ENCODE measurements at places on chromosomes 2 and 18.
A peak's percentile ranks its signal among the peaks of the same experiment; 100 is the strongest.

- peak; percentile 94 for DNase-seq
Observed at GRCh38 chr18:60053747-60054304, 154.0 kb downstream of the PMAIP1 start.

- DNase-seq = no peak
Observed at GRCh38 chr2:65789923-65790675, 357.7 kb upstream of the SPRED2 start.

GRCh38 chr18:34866739-34867138, 156.6 kb downstream of the DTNA start:
- peak; percentile 33 for DNase-seq

- no peak for DNase-seq
Observed at GRCh38 chr2:218296847-218297246, 4.5 kb upstream of the TMBIM1 start.

DNA sequence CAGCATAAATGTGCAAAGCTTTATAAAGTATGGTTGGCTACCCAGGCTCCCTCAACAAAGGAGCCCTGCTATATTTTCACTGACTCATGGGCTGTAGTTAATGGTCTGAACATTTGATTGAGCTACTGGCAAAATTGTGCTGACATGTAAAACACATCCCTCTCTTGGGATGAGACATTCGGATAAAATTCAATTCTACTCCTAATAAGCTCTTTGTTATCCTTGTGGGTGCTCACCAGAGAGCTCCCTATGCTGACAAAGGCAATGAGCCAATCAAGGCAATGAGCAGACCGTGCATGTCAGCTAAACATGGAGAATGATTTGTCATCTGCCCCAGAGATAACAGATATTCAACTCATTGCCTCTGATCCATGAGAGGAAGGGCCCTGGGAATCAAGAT, 27.7 kb downstream of the SERPINB8 start:
- DNase-seq = no peak

DNA sequence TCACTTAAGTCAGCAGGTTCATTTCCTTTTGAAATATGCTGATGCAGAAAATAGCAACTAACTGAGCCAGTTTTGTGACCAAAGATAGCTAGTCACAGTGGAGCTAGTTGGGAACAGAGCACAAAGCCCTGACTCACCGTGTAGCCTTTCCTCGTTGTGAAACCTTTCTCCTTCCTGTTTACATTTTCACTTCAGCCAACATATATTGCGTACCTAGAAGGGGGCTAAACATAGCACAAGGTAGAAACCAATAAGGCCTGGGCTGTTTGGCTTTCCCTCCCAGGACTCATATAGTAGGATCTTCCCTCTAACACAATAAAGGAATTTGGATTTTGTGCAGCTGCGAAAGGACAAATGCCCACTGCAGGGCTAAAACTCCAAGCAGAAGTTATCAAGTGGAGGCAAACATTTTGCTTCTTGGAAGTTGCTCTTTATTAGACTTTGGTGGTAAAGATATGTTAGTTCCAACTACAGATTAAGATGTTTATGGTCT, 24.5 kb upstream of the LPIN2 start:
- peak; percentile 47 for DNase-seq

GRCh38 chr2:147469471-147469870, 375.4 kb upstream of the ACVR2A start:
- no peak for DNase-seq

- DNase-seq = no peak
Observed at GRCh38 chr18:48161911-48162698, 231.6 kb upstream of the SMAD2 start.

- peak; percentile 88 for DNase-seq
Observed at GRCh38 chr2:19796035-19796695, 105.6 kb downstream of the TTC32 start.

DNA sequence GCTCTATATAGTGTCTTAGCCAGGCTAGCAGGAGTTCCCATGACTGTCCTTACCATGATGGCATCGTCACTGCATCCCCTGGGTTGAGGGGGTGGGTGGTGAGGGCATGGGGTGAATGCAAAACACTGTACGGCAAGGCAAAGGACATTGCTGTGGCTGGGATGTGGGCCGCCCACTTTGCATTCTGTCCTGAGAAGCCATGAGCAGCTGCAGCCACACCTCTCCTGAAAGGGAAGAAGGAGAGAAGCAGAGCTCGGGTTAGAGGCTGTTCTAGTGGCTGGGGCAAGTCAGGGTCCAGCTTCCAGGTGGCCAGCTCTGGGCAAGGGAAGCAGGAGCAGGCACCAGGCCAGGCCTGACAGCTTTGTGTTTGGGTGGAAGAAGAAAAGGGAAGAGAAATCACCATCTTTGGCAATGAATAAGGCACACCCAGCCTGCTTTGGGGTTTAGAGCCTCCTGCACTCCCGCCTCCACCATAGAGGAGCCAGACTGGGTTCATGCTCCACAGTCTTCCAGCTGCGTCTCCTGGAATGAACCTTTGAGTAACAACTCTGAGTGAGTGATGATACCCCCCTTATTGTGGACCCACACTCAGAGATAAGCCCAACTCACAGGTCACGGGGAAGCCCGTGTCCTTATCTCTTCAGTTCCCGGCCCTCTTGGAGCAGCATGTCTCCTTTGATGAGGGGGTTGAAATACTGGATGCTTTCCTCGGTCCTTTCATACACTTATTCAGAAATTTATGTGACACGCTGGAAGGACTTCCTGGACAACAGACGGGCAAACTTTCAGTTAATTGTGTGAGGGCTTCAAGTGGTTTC, 63.4 kb downstream of the INPP4A start:
- no peak for DNase-seq

DNA sequence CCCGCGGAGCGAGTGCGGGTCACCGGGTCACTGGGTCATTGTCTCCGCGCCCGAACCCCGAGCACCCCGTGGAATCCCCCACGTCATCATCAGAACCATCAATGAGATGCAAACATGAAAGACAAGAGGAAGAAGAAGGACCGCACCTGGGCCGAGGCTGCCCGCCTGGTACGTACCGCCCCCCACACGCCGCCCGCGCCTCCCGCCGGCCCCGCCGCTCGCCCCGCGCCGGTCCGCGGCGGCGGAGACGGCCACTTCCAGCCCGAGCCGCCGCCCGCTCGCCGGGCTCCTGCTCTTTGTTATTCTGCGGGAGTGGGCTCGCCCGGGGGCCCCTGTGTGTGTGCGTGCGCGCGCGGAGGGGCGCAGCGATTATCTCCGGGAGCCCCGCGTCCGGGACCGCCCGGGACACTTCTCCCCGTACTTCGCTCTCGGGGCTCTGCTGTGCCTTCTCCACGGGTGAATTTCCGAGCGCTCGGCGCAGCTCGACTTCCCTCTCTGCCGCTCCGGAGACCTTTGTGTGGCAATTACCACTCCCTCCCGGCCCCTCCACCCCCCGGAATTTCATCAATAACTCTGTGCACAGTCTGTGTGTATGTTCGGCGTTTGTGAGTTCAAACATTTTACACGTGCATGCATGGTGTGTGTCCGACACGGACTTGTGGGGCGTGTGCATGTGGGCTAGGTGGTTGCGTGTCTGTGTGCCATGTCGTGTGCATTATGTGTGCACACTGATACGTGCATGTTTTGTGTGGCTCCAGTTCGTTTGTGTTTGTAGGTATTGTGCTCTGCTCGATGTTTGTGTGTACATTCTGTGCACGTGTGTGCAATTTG, 714 bp downstream of the ASXL3 start:
- DNase-seq = no peak

- peak; percentile 98 for DNase-seq
Observed at GRCh38 chr2:100013892-100014677, 128.3 kb downstream of the AFF3 start.

- no peak for DNase-seq
Observed at GRCh38 chr2:132383956-132384355, 32.6 kb upstream of the GPR39 start.

DNA sequence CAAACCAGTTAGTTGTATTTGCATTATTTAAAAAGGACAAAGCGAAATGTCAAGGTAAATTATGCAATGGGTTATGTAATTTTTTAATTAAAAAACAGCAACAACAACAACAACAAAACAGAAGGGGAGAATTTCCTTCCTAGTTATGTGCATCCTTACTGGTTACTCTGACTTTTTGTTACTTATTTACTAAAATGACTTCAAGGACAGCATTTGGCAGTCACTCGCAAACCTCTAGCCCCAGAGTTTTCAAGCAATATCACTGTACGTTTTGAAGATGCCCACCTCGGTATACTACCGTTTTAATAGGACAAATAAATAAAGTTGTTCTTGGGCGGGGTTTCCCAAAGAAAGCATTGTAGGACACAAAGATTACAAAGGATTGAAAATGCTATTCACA, 24.7 kb upstream of the MRO start:
- no peak for DNase-seq

- DNase-seq = no peak
Observed at GRCh38 chr2:12597610-12598009, 119.1 kb upstream of the TRIB2 start.

- DNase-seq = peak; percentile 97
Observed at GRCh38 chr2:191304939-191305875, 60.0 kb downstream of the MYO1B start.

DNA sequence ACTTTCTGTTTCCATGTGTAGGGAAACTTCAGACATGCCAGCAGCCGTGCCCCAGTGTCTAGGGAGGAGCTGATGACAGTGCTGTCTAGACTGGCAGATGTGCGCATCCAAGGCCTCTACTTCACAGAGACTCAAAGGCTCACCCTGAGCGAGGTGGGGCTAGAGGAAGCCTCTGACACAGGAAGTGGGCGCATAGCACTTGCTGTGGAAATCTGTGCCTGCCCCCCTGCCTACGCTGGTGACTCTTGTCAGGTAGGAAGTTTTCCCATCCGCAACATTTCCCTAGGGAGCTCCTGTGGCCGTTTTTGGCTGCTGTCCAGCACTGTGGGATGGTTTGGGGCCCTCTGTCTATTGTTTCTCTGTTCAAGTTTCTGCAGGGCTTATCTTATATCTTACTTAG, 143.1 kb upstream of the TTC39C start:
- no peak for DNase-seq

GRCh38 chr2:203688798-203689197, 17.6 kb upstream of the CD28 start:
- DNase-seq = peak; percentile 80

- no peak for DNase-seq
Observed at GRCh38 chr2:236986524-236987330, 99.0 kb upstream of the COPS8 start.

GRCh38 chr2:128809259-128809636, 490.6 kb upstream of the HS6ST1 start:
- DNase-seq = peak; percentile 0

DNA sequence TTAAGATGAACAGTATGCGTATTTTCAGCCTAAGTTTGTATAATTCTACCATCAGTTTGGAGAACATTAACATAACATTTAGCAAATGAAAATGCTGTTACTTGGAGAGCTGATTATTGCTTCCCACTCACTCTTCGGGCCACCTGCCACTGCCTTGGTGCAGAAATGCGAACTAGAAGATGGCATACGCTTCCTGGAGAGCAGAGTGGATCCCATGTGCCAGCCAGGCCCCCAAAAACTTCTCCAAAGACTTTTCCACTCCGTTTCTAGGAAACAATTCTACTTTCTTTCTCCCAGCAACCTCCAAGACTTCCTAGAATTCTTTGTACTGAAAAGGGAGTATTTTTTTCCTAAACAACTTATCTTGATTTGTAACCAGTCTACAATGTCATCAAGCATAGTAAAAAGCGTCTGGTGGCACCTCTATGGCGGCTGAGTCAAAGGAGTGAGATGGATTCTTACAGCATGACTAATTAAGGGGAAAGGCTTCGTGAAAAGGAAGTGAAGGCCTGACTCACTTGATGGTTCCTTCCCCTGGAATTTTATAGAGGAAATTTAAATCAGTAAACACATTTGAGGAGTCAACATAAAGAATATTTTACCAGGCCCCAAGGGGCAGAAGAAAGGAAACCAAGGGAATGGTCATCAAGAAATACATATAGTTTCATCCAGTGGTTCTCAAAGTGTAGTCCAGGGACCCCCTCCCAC, 36.6 kb downstream of the FEZ2 start:
- DNase-seq = peak; percentile 90

DNA sequence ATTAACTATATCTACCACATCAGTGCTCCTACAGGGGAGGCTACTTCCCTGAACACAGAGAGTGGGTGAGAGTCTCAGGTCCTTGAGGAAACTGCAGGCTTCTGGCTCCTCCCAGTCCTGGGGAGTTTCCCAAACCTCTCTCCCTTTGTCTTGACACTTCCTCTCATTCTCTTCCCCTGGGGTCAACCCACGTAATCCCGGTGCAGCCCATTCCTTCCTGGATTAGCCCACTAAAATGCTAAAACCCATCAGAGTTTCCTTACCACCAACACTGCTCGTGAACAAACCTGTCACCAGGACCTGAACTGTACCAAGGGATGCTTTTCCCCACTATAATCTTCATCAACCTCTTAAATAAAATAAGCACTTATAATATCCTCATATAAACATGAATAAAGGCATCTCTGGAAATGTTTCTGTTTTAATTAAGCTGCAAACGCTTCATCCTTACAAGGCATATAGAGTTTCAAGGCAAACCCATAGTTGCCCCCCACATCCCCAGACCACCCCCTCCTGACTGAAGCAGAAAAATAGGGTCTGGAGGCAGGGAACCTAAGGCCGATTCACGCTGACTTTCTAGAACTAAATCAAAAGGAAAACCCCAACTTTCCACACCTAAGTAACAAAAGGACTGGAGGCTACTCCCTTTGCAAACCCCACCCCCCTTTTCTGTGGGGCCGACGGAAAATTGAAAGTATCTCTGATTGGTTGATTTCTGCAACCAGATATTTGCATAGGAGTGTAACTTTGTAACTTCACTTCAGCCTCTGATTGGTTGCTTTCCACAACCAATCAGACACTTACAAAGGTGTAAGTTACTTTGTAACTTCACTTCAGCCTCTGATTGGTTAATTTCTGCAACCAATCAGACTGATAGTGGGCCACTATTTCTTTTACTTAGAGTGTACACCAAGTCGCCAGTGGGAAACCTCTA, 19.0 kb downstream of the TMSB10 start:
- peak; percentile 72 for DNase-seq

GRCh38 chr2:170201275-170201674, 23.3 kb downstream of the MYO3B start:
- no peak for DNase-seq

DNA sequence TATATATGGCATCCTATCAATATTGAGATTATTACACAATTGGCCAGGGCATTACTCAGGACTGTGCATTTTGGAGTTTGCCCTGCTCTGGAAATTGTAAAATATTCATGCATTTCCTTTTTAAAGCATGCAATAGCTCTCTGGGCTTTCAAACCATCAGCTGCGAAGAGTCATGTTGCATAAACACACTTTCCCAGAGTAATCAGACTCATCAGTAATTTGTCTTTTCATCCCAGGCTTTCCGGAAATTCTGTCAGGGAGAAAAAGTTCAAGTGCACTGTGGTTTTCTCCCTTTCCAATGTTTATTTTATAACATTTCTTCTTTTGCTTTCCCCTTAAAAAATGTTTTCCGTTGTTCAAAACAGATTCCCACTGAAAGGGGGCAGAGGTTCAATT, 38.9 kb upstream of the FHL2 start:
- DNase-seq = peak; percentile 70

- DNase-seq = peak; percentile 96
Observed at GRCh38 chr18:9643549-9643948, 29.2 kb upstream of the PPP4R1 start.

DNA sequence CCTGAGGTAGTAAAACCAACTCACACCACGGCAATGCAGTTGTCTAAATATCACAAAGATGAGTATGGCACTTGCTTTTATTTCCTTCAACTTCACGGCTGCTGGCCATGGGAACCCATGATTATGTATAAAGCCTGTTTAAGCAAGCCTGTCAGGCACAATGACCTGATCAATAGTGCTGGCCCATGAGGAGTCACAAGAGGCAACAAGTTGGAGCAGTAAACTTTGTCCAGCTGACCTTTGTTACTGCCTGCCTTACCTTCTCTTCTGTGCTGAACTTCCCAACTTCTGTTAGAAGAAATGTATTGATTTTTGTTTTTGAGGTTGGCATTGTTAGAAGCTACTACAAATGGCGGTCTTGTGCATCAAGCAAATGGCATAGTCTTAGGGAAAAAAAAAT, 151.9 kb downstream of the RAB3GAP1 start:
- no peak for DNase-seq
